Putamen (tissue), 1 donor: ENCODE measurements at places on chromosomes 2 and 18.

- DNase-seq = no peak
These were observed 14.1 kb upstream of the INO80C start for GRCh38 chr18:35511833-35512232.

GRCh38 chr18:10230072-10230471 is 224.4 kb upstream of the APCDD1 start:
- no peak for DNase-seq

DNA sequence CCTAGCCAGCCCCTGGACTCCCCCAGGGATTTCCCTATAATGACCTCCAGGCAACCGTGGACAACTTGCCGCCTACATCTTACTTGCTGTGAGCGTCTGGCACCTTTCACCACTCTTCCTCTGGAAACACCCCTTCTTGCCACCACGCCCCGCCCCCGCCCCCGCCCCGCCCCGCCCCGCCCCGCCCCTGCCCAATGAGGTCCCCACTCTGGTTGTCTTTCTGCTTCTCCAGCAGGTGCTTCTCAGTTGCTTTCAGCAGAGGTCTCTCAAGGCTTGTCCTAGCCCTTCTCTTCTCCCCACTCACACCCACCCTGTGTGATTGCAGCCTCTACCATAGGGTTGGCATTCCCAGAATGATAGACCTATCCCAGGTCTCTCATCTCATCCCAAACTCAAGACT is 214.5 kb downstream of the EN1 start:
- no peak for DNase-seq

DNA sequence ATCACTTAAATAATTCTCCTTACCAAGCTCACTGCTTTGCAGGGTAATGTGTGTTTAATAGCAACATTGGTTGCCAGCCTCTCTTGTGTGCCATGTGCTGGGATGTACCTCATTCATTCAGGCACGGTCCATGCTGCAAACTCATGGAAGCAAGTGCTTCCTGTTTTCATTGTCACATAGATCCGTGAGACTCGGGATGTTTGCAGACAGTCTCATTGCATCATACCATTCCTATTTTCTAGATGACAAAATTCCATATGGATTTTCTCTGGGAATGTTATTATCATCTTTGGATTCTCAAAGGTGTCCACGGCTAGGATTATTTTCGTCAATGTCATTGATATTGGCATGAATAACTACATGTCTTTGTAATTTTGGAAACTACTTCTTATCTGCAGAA is 60.0 kb upstream of the HDAC4 start:
- DNase-seq = no peak

GRCh38 chr2:202831242-202832220 is 40.0 kb downstream of the ICA1L start:
- DNase-seq = no peak

DNA sequence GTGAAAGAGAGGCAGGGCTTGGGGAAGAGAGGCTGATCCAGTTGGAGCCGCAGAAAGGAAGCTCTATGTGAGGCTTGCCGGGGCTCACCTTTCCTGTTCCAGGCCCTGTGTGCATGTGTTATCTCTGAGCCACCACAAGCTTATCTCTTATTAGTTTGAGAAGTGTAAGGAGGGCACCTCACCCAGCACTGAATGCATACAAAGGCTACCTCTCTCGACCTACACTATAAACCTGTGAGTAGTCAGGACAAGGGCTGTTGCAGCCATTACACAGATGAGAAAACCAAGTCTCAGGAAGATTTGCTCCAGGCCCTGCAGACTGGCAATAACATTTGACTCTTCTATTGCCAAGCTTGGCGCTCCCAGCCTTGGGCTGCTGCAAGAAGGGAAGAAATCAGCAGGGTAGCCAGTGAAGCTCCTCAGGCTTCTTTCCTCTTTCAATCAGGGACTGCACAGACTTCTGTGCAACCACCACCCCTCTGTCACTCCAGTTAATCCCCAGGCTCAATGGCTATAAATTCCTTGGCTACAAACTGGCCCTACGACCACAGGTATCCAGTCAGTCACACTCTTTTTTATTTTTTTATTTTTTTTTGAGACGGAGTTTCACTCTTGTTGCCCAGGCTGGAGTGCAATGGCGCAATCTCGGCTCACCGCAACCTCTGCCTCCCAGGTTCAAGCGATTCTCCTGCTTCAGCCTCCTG is 73.8 kb downstream of the CLHC1 start:
- no peak for DNase-seq
